ENCODE measurements at places on chromosomes 5 and 9.

GRCh38 chr9:81462801-81463200 is 226.5 kb downstream of the TLE1 start:
- no peak for DNase-seq

- no peak for DNase-seq
Measured at GRCh38 chr9:105027084-105027483, 99.1 kb upstream of the ABCA1 start.

DNA sequence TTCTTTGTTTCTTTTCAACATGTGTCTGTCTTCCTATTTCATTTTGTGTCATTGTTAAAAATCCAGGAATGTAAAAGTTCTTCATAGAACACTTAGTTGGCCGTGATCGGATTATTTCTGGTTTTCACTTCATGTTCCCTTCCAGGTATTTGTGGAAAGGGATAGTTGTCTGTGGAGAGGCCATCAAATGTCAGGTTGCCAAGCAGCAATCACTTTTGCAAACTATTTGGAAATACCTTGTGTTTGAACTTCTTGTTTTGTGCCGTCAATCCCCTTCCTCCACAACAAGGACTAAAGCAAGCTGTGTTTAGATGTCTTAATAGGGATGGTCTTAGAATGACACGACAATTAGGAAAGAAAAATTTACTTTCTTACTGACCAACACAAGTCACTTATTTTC is 116.9 kb upstream of the MPDZ start:
- no peak for DNase-seq

- no peak for DNase-seq
Measured at GRCh38 chr5:158207733-158208132, 348.8 kb upstream of the CLINT1 start.

DNA sequence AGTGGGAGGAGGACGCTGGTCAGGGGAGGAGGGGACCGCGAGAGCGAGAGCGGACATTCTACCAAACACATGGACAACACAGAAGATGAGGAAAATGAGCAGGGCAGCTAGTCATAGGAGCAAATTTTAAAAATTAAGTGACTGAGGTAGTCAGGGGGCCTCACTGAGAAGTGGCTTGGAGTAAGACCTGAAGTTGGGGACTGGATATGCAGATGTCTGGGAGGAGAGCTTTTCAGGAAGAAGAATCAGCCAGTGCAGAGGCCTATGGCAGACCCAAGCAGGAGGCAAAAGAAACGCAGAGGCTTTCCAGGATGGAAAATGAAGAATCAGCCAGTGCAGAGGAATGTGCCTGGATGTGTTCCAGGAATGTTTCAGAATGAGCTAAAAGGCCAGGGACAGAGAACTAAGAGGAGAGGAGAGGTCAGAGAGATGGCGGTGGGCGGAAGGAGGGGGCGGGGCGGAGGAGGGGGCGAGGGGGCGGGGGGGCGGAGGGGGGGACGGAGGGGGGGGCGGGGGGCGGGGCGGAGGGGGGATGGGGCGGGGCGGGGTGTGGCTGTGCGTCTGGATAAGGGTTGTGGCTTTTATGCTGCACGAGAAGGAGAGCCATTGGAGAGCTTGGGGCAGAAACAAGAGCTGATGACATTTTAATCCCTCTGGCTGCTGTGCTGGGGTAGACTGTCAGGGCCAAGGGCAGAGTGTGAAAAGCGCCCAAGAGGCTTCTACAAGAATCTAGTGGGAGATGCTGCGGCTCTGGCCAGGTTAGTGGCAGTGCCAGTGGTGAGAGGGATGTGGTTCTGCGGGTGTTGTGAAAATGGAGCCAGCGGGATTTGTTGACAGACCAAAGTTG is 129.6 kb downstream of the KCNIP1 start:
- DNase-seq = peak; percentile 71

DNA sequence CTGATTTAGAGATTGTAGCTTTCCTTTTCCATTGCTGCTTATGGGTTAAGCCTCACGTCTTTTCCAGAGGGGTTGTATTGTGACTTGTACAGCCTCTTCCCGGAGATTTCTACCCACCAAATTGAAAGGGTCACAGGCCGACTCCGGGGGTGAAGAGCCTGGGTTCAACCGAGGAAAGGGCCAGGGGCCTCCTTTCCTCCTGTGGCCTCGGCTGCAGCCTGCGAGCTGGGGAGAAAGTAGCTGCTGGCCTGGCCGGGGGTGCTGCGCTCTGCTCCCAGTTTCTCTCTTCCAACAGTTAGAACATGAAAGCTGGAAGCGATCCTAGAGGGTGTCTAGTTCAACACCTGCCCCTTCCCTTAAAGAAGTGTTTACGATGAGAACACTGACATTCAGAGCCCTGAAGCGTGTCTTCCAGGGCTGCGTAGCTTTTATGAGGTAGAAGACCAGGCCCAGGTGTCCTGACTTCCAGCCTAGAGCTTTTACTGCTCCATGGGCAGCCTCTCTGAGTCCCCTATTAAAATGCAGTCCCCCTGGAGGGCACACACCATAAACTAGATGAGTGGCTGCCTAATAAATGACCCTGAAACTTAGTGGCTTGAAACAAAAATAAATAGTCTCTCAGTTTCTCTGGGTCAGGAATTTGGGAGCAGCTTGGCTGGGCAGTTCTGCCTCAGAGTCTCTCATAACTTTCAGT is 56.9 kb downstream of the ACER2 start:
- DNase-seq = no peak

- DNase-seq = peak; percentile 44
Measured at GRCh38 chr5:79229357-79230174, 6.4 kb upstream of the JMY start.

DNA sequence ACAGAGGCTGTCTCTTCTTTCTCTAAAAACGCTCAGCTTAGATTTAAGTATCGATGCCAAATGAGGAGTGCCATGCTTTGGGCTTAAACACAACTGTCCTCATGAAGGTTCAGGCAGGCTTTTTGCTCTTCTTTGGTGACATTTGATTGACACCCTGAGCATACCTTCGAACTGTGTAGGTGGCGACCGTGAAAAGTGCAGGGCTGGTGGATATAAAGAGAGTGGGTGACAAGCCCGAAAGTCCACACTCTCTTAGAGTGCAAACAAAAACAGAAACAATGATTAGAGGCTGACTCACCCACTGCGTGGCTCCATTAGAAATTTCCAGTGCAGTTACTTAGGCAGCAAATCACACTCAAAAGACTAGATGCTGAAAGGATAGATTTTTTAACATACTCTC is 141.7 kb downstream of the SYK start:
- no peak for DNase-seq

DNA sequence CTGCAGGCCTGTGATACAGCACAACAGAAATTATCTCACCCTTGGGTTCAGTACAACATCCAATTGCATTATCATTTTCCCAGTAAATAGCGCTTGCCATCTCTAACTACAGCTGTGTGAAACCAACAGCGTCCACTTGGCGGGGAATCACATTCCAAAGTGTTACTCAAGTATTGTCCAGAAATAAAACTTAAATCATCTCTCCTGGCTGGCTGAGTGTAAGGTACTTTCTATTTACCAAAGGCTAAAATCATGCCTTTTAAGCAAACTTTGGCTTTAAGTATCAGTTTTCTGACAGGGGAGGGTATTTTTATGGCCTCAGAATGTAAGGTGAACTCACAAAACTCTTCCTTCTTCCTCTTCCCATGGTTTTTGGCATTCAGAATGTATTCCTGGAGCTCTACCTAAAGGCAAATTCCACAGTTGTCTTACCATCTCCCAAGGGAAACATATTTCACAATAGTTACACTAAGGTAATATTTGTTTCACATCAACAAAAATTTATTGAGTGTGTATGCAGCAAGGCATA is 205.6 kb upstream of the MPDZ start:
- DNase-seq = no peak

- no peak for DNase-seq
Measured at GRCh38 chr5:85841653-85842052, 776.1 kb upstream of the COX7C start.

- no peak for DNase-seq
Measured at GRCh38 chr9:129458663-129459546, 162.0 kb downstream of the C9orf50 start.

GRCh38 chr9:19156805-19157204 is 29.5 kb upstream of the PLIN2 start:
- no peak for DNase-seq

DNA sequence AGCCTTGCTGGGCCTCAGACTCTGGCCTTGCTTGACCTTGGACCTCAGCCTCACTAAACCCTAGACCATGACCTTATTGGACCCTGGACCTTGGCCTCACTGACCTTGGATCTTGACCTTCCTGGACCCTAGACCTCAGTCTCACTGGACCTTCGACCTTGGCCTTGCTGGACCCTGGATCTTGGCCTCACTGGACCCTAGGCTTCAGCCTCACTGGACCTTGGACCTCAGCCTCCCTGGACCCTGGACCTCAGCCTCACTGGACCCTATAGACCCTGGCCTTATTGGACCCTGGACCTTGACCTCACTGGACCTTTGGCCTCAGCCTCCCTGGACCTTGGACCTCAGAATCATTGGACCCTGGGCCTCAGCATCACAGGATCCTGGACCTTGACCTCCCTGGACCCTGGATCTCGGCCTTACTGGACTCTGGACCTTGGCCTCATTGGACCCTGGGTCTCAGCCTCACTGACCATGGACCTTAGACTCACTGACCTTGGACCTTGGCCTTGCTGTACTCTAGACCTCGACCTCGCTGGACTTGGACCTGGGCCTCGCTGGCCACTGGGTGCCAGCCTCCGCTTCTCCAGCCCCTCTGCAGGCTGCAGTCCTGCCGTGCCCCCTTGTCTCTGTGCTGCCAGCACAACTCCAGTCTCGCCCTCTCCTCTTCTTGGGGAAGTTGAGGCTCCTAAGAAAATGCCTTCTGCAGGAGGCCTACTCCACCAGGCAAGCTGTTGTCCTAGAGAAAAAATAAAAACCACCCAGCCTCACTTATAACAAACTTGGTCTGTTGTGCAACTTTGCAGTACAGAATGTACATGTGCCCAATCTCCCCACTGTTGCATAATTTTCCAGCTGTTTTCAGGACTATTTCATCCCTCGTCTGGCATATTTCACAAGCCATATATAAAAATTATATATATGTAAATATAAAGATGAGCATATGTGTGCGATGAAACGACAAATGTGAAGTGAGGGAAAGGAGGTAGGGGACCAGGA is 11.0 kb upstream of the ADAMTS2 start:
- no peak for DNase-seq

- DNase-seq = no peak
Measured at GRCh38 chr5:179188636-179189035, 128.5 kb downstream of the ZNF354C start.

GRCh38 chr9:123948286-123948685 is 18.4 kb upstream of the DENND1A start:
- no peak for DNase-seq
